ENCODE measurements at places on chromosomes 3 and 15. TPM values are rescaled to one million over a fixed set of nuclear protein-coding genes. Genes with fewer than 3 reads are reported as not detected.
A peak's percentile ranks its signal among the peaks of the same experiment; 100 is the strongest.

- no peak for DNase-seq
These were observed 82.8 kb upstream of the MRPS22 start for GRCh38 chr3:139260793-139261736.

DNA sequence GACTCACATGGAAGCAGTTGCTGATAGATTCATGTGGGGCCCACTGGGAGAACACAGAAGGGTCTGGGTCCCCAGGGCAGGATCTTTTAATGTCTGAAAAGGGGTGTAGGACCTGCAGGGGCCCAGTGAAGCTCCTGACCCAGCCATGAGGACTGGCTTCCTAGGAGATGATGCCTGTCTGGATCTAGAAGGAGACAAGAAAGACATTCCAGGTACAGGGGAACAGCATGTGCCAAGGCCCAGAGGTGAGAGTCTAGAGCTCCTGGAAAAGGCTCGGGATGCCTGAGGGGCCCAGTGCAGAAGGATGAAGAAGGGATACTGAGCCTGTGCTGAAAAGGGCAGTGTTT lies 4.7 kb upstream of the SEMA3F start:
- DNase-seq = no peak

DNA sequence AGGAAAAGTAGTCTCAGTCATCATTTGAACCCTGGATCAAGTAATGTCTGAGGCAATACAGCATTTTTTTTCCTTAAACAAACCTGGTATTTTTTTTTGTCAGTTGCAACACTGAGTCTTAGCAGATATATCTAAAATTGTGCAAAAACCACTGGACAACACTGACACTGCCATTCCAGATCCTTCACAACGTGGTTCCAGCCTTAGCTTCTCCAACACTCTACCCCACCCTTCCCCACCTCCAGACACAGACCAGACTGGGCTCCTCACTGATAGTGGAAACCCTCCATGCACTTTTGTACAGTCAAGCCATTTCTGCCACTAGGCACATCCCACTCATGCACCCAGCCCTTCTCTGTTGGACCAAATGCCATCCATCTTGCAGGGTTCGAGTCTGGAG lies 199.6 kb upstream of the CTNNB1 start:
- DNase-seq = no peak

GRCh38 chr3:14178247-14179113 lies at the start of the genes LSM3 and XPC:
Gene LSM3 (plus strand): TSS chr3:14178817. CDS start chr3:14178861, 44 bp downstream.
Gene XPC (minus strand): TSS chr3:14178601. CDS start chr3:14178568, 33 bp downstream.
- peak; percentile 97 for DNase-seq

Gene EXD1
- total RNA-seq = not detected

Gene VIPR1
- total RNA-seq = 21.3 TPM

GRCh38 chr3:177279118-177279815 lies 82.0 kb upstream of the TBL1XR1 start:
- DNase-seq = no peak

Gene ZNF197
- total RNA-seq = 13.2 TPM

DNA sequence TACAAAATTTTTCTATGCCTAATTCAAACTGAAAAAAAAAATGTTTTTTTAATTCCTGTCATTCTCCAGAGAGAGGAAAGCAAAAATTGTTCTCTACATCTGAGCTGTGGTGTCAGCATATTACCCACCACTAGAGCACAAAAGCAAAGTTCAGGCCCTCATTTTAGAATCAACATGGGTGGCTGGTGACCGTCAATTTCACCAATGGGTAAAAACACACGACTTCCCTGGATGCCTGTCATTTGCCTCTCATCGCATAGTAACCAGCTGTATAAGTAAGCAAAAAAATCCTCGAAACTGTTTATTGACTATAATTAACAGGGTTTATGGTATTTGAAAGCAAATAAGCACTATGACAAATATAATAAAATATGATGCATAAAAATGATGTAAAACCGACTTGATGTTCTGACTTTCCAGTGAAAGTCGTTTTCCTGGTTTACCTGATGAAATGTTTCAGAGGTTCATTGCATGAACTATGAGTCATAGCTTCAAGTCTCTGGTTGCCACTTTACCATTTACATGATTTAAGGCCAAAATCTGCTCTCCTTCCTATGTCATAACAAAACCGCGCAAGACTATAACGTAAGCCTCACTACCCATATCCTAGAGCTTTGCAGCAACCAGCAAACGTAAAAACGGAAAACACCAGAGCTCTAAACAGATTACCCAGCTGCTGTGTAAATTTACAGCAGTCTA lies 60.5 kb downstream of the THBS1 start:
- no peak for DNase-seq

DNA sequence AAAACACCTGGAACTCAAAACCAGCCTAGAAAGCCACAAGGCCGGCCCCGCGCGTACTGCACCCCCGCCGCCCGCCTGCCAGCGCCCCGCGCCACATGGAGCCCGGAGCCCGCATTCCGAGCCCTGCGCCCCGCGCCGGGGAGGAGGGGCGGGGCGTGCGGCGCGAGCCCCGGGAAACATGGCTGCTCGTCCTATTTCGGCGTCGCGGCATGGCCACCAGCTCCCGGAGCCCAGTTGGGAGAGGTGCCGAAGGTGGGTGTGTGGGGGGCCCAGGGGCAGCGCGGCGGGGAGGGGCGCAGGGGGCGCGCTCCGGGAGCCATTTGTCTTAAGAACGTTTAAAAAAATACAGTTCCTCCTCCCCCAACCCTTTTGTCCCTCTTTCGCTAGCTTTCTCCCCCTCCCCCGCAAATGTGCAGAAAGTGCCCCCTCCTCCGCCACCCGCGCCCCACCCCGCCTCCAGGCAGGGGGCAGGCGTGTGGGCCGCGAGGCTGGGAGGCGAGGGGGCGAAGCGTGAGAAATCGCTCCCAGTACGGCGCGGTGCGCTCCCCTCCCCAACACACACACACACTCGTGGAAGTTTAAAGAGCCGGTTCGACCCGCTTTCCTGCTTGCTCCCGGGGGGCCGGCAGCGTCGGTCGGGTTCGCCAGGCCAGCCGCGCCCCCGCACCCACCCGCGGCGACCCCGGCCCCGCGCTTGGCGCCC lies 2.5 kb downstream of the ANP32A start:
- DNase-seq = peak; percentile 65

Gene GOLGA6D
- total RNA-seq = not detected

Gene SHF
- total RNA-seq = 0.92 TPM

DNA sequence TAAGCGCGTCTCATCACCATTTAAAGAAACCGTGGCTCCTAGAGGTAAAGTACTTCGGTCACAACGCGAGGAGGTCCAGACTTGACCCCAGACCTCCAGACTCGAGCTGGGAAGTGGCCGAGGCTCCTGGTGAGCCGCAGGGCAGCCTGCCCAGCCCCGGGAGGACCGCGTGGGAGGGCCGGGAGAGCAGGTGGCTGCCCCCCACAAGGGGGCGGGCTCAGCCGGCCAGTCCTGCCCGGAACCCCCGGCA lies at the start of gene SLC27A2:
Gene SLC27A2, plus strand, starts transcription at position 228 of the 250 bp plus-strand sequence. CDS start 232 bp downstream, outside the sequence.
- no peak for DNase-seq

Gene ARGFX
- not detected for total RNA-seq

GRCh38 chr15:31390029-31390428 lies 63.4 kb downstream of the KLF13 start:
- peak; percentile 2 for DNase-seq

- no peak for DNase-seq
These were observed 10.4 kb upstream of the BRPF1 start for GRCh38 chr3:9721015-9721699.

DNA sequence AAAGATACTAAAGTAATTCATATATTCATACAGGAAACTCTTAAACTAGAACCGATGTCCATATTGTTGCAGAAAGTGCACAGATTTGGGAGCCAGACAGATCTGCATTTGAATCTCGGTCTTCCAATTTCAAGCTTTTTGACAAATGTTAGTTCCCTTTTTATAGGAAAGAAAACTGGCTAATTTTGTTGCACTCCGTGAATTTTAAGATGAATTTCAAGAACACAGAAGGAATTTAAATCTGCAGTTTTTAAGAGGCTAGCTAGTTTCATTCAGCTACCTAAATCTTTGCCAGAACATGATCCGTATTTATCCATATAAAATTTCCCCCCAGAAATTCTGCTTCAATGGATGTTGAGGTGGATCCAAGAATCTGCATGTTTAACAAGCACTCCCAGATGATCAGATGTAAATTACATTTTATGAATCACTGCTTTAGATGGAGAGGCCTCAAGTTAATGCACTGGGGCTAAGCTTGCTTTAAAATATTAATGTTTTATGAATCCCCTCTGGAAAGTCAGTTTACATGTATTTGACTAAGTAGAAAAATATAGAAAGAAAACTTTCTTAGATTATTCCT lies 1296.3 kb upstream of the CADM2 start:
- no peak for DNase-seq

DNA sequence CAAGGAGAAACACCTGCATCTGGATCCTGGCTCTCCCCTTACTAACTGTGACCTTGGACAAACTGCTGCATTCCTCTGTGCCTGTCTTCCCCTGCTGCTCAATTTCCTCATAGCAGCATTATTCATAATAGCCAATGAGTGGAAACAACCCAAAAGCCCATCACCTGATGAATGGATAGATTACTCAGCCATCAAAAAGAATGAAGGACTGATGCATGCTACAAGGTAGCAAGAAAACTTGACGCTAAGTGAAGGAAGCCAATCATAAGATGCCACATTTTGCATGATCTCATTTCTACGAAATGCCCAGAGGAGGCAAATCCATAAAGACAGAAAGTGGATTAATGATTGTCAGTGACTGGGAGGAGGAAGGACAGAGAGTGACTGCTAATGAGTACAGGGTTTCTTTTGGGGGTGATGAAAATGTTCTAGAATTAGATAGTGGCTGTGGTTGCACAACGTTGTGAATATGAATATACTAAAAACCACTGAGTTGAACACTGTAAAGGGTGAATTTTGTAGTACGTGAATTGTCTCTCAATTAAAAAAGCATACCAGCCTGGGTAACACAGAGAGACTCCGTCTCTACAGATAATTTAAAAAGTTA lies 11.2 kb downstream of the IGDCC4 start:
- DNase-seq = no peak

DNA sequence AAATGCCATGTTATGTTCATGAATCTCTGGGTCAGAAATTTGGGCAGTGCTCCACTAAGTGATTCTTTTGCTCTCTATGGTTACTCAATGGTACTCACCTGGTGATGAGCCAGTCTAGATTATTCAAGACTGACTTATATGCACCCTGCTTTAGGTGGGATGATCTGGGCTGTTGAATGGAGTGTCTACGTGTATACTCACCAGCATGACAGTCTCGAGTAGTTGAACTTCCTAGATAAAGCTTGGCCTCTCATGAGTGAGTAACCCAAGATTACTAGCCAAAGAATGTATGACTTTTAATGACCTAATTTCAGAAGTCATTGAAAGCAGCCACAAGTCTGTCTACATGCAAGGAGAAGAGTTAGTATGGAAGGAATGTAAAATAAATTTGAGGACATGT lies 77.5 kb upstream of the CADM2 start:
- DNase-seq = no peak

Gene NXPE3
- 28.5 TPM for total RNA-seq

Gene SLC6A1
- total RNA-seq = not detected

Gene SPINK8
- not detected for total RNA-seq

DNA sequence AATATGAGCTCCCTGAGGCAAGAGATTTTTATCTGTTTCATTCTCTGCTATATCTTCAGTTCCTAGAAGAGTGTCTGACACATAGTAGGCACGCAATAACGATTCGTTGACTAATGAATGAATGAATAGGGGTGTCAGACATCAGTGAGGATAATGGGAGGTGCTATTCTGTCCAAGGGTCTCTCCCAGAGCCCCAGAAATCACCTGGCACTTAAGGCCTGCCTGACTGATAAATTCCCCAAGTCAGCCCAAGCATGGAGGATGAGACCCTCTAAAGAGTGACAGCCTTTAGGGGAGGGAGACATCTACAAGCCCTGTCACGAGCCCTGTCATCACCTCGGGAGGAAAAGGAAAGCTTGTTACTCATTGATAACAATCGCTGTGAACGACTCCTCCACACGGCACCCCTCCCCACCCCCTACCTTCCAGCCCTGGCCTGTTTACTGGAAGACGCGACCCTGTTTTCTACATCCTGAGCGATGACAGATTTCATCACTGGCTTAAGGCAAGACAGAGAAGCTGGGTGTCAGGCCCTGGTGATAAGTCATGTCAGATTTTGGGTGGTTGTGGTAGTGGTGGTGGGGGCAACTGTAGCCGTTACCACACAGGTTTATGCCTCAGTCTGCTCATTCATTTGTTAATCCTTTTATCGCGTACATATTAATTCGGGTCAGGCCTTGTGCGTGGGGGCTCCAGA lies 23.1 kb downstream of the BHLHE40 start:
- DNase-seq = peak; percentile 38

Gene SLC22A14
- not detected for total RNA-seq

GRCh38 chr3:58416191-58416590 lies 17.4 kb downstream of the PDHB start:
- DNase-seq = no peak

Gene TM4SF4
- not detected for total RNA-seq

DNA sequence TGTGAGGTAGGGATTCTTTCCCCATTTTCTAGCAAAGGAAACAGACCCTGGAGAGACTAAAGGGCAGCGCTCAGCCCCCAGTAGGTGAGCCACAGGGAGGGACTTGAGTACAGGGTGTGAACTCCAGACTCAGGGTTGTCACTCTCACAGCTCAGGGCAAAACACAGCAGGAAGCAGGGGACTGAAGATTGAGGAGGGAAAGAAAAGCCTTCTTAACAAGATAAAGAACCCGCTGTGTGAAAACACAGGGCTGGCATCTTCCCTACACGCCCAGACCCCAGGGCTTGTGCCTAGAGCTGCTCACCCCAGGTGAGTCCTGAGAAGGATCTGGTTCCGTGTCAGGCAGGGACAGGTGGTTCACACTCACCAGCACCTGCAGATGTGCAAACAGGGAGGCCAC lies 59.6 kb downstream of the ABTB1 start:
- no peak for DNase-seq

Data from activated CD4-positive, alpha-beta T cell treated with anti-CD3 and anti-CD28 coated beads, Interleukin-2, amount 10 ng/mL, durations not matched to agents 7 days and 5 days (primary cell).